ENCODE measurements at places on chromosomes 7 and 10. TPM values are rescaled to one million over a fixed set of nuclear protein-coding genes. Genes with fewer than 3 reads are reported as not detected.
A peak's percentile ranks its signal among the peaks of the same experiment; 100 is the strongest.

The ICA1 gene
- 14.9 TPM for polyA plus RNA-seq

The ASZ1 gene
- polyA plus RNA-seq: not detected

The GPR15LG gene
- polyA plus RNA-seq: not detected

The ASB13 gene
- 25.4 TPM for polyA plus RNA-seq

The GIMAP4 gene
- polyA plus RNA-seq: 35.9 TPM

The FOXI2 gene
- polyA plus RNA-seq: 0.29 TPM

The UCN3 gene
- polyA plus RNA-seq: not detected

The OGDHL gene
- polyA plus RNA-seq: 0.11 TPM

The TEX47 gene
- not detected for polyA plus RNA-seq

The SLC16A12 gene
- polyA plus RNA-seq: 0.12 TPM

The TCERG1L gene
- polyA plus RNA-seq: 0.11 TPM

GRCh38 chr10:59812519-59813122 lies 59.4 kb upstream of the MRLN start:
- no peak overlapping the region for H3K4me3 ChIP-seq
- no peak overlapping the region for H3K27ac ChIP-seq
- DNase-seq: no peak
- no peaks in the 10 kb centered on the region for H3K27me3 ChIP-seq
- H3K36me3 ChIP-seq: peaks cover 76% of the 10 kb centered on the region
- peaks cover 5% of the 10 kb centered on the region for H3K4me1 ChIP-seq

- H3K27ac ChIP-seq: no peak overlapping the region
- H3K36me3 ChIP-seq: no peaks in the 10 kb centered on the region
- H3K4me1 ChIP-seq: no peaks in the 10 kb centered on the region
- peak; percentile 66 for DNase-seq
- H3K27me3 ChIP-seq: no peaks in the 10 kb centered on the region
- H3K4me3 ChIP-seq: no peak overlapping the region
Measured at GRCh38 chr7:82081644-82082224, 311.9 kb upstream of the HGF start.

GRCh38 chr7:135920478-135920877 lies 56.7 kb downstream of the MTPN start:
- peaks cover 3% of the 10 kb centered on the region for H3K4me1 ChIP-seq
- no peak overlapping the region for H3K4me3 ChIP-seq
- H3K36me3 ChIP-seq: no peaks in the 10 kb centered on the region
- H3K27ac ChIP-seq: no peak overlapping the region
- no peak for DNase-seq

GRCh38 chr10:129790715-129791446 lies 173.2 kb downstream of the EBF3 start:
- peak; percentile 46 for DNase-seq
- H3K4me1 ChIP-seq: no peaks in the 10 kb centered on the region
- no peak overlapping the region for H3K4me3 ChIP-seq
- H3K27ac ChIP-seq: no peak overlapping the region

DNA sequence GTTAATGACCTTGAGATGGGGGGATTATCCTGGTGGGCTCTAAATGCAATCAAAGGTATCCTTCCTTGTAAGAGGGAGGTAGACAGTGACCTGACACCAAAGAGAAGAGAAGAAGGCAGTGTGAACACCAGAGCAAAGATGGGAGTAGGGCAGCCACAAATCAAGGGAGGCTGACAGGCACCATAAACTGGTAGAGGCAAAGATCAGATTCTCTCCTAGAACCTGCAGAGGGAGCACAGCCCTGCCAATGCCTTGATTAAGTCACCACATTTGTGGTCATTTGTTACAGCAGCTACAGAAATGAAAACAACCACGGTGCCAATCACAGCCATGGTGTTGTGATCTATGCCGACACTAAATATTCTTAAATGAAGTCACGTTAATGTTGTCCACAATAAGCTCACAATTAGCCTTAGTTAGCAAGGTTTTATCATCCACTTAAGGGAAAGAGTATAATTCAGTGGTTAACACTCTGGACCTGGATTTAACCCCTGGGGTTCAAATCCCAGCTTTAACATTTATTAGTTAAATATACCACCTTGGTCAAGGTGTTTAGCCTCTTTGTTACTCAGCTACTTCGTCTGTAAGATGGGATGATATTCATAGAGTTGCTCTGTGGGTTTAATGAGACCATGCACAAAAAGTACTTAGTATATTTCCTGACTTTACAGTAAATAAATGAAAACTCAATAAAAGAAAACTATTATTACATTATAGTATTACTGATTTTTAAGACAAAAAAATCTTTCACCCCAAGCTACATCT lies 70.8 kb downstream of the SGMS1 start:
- H3K36me3 ChIP-seq: no peaks in the 10 kb centered on the region
- H3K27me3 ChIP-seq: no peaks in the 10 kb centered on the region
- no peak overlapping the region for H3K4me3 ChIP-seq
- H3K27ac ChIP-seq: peak overlapping the region; percentile 4
- H3K4me1 ChIP-seq: peaks cover 31% of the 10 kb centered on the region

DNA sequence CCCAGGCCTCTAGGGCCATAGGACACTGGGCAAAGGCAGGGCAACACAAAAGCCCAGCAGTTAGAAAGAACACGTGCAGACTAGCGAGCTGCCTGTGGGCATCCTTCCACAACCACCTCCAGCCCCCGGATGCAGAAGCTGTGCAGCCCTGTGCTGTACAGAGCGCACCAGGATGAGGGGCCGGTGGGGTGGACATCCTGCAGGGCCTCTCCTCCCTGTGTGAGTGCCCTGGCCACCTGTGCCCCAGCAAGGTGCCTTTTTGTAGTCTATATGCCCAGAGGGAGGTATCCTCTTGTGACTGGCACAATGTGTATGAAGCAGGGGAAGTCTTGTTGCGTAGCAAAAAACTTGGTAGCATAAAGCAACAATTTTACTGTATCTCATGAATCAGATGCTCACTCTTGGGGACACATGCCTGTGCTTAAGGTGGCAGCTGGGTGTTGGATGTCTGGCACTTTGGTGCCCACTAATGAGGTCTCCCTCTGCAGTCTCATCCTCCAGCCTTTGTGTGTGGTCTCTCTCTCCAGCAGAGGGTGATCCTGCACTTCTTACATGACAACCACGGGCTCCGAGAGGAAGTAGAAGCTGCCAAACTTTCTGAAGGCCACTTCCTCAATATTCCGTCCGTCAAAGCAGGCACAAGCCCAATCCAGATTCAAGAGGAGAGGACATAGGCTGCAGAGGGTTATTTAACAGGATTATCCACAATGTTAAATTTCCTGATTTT lies 8.7 kb downstream of the NCAPG2 start:
- peak; percentile 77 for DNase-seq
- peak overlapping the region; percentile 50 for H3K27ac ChIP-seq
- H3K4me1 ChIP-seq: peaks cover 16% of the 10 kb centered on the region

DNA sequence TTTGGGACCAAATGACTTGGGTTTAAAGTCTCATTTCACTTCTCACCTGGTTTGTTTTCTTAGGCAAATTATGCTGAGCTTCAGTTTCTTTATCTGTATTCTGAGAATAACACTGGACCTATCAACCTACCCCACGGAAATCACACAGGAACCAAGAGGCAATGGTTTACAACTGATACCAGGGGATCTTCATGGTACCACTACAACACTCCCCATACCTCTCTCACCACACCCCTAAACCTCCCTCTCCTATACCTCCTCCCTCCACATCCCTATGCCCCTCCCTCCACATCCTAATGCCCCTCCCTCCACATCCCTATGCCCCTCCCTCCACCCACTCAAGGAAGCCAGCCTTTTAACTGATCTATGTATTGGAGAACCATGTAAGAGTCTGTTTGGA lies 9.9 kb downstream of the FAM204A start:
- H3K36me3 ChIP-seq: no peaks in the 10 kb centered on the region
- no peaks in the 10 kb centered on the region for H3K27me3 ChIP-seq
- DNase-seq: no peak
- no peak overlapping the region for H3K27ac ChIP-seq

- no peak overlapping the region for H3K27ac ChIP-seq
- no peaks in the 10 kb centered on the region for H3K27me3 ChIP-seq
- no peak for DNase-seq
- H3K4me3 ChIP-seq: no peak overlapping the region
- no peaks in the 10 kb centered on the region for H3K36me3 ChIP-seq
Measured at GRCh38 chr10:24343686-24344085, 134.7 kb downstream of the KIAA1217 start.

DNA sequence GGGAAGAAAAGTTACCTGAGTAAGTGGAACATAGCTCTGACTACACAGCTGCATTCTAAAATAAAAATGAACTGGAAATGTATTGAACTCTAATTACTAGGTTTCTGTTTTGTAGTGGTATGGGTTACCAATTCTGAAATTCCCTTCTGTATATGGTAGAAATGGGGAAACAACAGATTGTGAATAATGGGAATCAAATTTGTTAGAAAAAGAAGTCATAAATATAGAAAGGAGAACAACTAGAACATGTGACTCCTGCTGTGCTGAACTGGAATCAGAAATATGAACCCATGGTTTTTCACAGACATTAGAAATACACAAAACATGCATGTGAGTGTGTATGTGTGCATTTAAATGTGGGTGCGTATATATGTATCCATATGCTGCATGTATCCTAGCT lies 27.0 kb downstream of the MCMBP start:
- H3K27ac ChIP-seq: no peak overlapping the region
- no peak for DNase-seq
- no peaks in the 10 kb centered on the region for H3K4me1 ChIP-seq
- H3K36me3 ChIP-seq: peaks cover 62% of the 10 kb centered on the region
- H3K27me3 ChIP-seq: no peaks in the 10 kb centered on the region

DNA sequence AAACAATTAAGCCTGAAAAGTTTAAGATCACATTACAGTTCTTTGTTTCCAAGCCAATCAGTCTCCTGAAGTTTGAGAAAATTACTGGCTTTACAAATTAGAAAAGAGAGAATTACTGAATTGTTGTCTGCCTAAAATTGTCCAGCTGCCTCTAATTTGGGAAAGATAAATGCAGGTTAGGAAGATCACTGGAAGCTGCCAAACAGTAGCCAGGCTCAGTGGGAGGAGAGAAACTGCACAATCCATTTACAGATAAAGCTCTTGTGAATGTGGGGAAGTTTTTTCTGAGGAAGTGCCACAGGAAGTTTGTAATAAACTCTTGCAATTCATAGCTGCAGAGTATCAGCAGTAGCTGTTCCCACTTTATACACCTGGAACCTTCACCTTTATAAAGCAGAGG lies 100.7 kb downstream of the IQUB start:
- H3K27me3 ChIP-seq: no peaks in the 10 kb centered on the region
- H3K36me3 ChIP-seq: no peaks in the 10 kb centered on the region
- H3K27ac ChIP-seq: no peak overlapping the region
- no peaks in the 10 kb centered on the region for H3K4me1 ChIP-seq

- no peaks in the 10 kb centered on the region for H3K4me1 ChIP-seq
- no peak overlapping the region for H3K4me3 ChIP-seq
- H3K27me3 ChIP-seq: no peaks in the 10 kb centered on the region
- no peaks in the 10 kb centered on the region for H3K36me3 ChIP-seq
- H3K27ac ChIP-seq: no peak overlapping the region
Measured at GRCh38 chr7:153022475-153023193, 263.1 kb downstream of the ACTR3B start.

- H3K27me3 ChIP-seq: no peaks in the 10 kb centered on the region
- no peak overlapping the region for H3K27ac ChIP-seq
- H3K4me3 ChIP-seq: no peak overlapping the region
- no peak for DNase-seq
Measured at GRCh38 chr10:31037749-31038148, 6.1 kb upstream of the ZNF438 start.

DNA sequence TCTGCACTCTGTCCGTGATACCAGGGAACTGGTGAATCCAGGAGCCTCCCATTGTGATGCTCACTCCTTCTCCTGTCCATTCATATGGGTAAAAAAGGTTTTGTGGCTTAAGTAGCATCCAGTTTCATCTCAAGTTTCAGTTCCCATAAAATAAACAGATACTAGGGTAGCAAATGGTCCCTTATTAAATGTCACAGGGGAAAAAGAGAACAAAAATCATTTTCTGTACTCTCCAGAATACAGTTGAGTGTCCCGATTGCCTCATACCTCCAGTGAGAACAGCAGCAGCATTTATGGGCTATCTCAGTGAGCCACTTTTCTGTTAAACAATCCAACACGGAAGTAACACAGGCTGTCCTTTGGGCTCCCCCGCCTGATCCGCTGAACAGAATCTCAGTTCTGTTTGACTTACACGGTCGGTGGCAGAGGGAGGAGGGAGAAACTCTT lies 179.6 kb downstream of the CELF2 start:
- H3K36me3 ChIP-seq: peaks cover 82% of the 10 kb centered on the region
- no peak overlapping the region for H3K4me3 ChIP-seq
- H3K27me3 ChIP-seq: no peaks in the 10 kb centered on the region

DNA sequence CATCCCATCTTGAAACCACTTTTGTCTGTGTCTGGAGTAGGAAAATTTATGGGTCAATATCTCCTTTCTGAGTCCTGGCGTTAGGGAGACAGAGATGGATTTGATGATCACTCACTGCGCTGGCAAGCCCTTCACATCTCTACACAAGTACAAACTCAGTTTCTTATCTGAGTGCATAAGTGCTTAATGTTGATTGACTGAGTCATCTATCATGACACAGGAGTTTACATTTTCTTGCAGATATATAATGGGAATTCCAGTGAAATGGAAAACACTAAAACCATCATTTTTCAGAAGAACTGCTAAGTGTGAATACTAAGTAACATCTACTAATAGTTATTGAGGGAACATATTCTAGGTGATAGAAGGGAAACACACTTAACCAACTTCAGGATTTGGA lies 763.9 kb upstream of the COBL start:
- H3K27ac ChIP-seq: no peak overlapping the region
- no peak for DNase-seq
- H3K27me3 ChIP-seq: no peaks in the 10 kb centered on the region
- no peaks in the 10 kb centered on the region for H3K4me1 ChIP-seq

DNA sequence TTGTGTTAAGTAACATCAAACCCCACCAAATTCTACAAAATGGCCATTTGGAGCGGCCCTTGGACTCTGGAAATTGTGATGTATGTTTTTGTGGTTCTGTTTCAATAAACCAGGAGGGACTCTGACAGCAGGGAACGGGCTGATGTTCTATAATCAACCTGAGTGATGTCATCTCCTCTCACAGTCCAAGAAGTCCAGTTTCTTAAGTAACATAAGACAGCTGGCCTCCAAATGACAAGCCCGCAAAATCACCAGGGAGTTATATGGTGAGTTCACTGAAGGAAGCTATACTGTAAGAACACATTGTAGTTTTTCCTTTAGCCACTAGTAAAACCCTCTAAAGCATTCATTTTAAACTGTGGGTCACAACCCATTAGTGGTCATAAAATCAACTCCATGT lies 34.0 kb downstream of the GOT1 start:
- H3K27me3 ChIP-seq: no peaks in the 10 kb centered on the region
- H3K4me3 ChIP-seq: no peak overlapping the region
- H3K4me1 ChIP-seq: no peaks in the 10 kb centered on the region
- H3K27ac ChIP-seq: no peak overlapping the region

GRCh38 chr10:121998462-121998861 lies 9.5 kb downstream of the TACC2 start:
- DNase-seq: no peak
- no peak overlapping the region for H3K4me3 ChIP-seq
- H3K36me3 ChIP-seq: no peaks in the 10 kb centered on the region
- H3K4me1 ChIP-seq: no peaks in the 10 kb centered on the region
- H3K27me3 ChIP-seq: no peaks in the 10 kb centered on the region

- no peak for DNase-seq
- H3K27me3 ChIP-seq: no peaks in the 10 kb centered on the region
- peaks cover 18% of the 10 kb centered on the region for H3K4me1 ChIP-seq
- no peak overlapping the region for H3K27ac ChIP-seq
- no peaks in the 10 kb centered on the region for H3K36me3 ChIP-seq
Measured at GRCh38 chr7:6500691-6501090, 50.6 kb downstream of the GRID2IP start.

GRCh38 chr10:83685458-83685857 lies 453.9 kb upstream of the GHITM start:
- H3K27ac ChIP-seq: no peak overlapping the region
- H3K27me3 ChIP-seq: no peaks in the 10 kb centered on the region
- H3K36me3 ChIP-seq: no peaks in the 10 kb centered on the region
- H3K4me3 ChIP-seq: no peak overlapping the region
- DNase-seq: no peak

Data from spleen (tissue), 13 donors.